Spinal cord (tissue), 10 donors: ENCODE measurements at places on chromosomes 5 and 9.

DNA sequence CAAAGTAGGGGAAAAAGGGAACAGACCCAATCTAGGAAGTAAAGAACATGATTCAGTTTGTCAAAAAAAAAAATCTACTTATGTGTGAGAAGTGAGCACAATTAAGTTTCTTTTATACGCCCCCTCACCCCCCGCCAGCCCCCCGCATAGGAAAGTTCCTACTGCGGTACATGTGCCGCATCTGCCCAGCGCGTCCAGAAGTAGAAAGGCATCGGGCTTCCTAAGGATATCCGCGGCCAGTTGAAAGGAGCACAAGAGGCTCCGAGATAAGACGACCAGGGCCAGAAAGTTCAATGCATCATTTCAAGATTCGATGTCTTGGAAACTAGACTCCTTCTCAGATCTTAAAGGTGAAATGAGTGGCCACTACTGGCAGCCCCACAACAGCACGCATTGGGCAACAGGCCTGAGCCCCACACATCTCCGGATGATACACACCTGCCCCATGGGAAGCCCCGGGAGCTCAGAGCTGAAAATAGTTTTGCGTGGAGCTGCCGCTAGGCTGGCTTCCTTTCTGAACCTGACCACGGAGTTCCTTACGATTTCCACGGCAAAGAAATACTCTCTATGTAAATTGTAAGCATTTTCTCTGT is 203.9 kb downstream of the RAB3C start:
- no peak overlapping the region for H3K27ac ChIP-seq
- no peak for DNase-seq
- no peaks in the 10 kb centered on the region for H3K27me3 ChIP-seq
- no peaks in the 10 kb centered on the region for H3K36me3 ChIP-seq
- peaks cover 7% of the 10 kb centered on the region for H3K4me1 ChIP-seq
- H3K4me3 ChIP-seq: no peak overlapping the region

DNA sequence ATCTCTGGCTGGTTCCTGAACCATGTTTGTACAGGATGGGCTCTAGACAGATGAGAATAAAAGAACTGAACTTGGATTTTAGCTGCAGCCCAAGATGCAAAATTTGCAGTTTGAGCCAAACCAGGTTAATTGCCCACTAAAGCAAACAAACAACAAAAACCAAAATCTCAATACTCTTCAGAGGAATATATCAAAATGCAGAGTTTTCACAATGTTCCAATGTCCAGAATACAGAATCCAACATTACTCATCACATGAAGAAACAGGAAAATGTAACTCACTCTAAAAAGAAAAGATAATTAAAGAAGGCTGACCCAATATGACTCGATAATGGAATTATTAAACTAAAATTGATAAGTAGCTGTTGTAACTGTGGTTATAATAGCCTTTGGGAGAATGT is 20.4 kb downstream of the FOXI1 start:
- no peak overlapping the region for H3K27ac ChIP-seq
- no peaks in the 10 kb centered on the region for H3K4me1 ChIP-seq
- no peak for DNase-seq
- H3K4me3 ChIP-seq: no peak overlapping the region

- no peaks in the 10 kb centered on the region for H3K36me3 ChIP-seq
- peaks cover 6% of the 10 kb centered on the region for H3K4me1 ChIP-seq
- DNase-seq: no peak
- no peaks in the 10 kb centered on the region for H3K27me3 ChIP-seq
Measured at GRCh38 chr5:137286025-137286610, 213.0 kb downstream of the SPOCK1 start.

DNA sequence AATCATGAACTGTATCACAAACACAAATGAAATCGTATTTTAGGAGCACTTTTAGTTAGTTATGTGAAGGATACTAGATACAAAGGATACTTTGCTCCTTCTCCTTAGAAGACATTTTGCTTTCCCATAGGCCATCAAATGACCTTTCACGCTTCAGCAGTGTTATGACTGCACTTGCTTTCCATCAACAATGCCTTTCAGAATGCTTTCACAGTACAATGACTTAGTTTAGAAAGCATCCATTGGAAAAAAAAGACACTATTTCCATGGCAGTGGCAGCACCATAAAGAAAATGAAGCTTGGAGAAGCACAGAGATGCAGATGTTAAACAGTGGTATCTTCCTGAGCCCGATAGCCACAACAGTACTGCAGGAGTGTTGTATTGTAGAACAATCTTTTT is 203.9 kb downstream of the PCSK1 start:
- DNase-seq: peak; percentile 2
- H3K36me3 ChIP-seq: no peaks in the 10 kb centered on the region
- no peaks in the 10 kb centered on the region for H3K27me3 ChIP-seq
- H3K4me3 ChIP-seq: no peak overlapping the region
- no peaks in the 10 kb centered on the region for H3K4me1 ChIP-seq

DNA sequence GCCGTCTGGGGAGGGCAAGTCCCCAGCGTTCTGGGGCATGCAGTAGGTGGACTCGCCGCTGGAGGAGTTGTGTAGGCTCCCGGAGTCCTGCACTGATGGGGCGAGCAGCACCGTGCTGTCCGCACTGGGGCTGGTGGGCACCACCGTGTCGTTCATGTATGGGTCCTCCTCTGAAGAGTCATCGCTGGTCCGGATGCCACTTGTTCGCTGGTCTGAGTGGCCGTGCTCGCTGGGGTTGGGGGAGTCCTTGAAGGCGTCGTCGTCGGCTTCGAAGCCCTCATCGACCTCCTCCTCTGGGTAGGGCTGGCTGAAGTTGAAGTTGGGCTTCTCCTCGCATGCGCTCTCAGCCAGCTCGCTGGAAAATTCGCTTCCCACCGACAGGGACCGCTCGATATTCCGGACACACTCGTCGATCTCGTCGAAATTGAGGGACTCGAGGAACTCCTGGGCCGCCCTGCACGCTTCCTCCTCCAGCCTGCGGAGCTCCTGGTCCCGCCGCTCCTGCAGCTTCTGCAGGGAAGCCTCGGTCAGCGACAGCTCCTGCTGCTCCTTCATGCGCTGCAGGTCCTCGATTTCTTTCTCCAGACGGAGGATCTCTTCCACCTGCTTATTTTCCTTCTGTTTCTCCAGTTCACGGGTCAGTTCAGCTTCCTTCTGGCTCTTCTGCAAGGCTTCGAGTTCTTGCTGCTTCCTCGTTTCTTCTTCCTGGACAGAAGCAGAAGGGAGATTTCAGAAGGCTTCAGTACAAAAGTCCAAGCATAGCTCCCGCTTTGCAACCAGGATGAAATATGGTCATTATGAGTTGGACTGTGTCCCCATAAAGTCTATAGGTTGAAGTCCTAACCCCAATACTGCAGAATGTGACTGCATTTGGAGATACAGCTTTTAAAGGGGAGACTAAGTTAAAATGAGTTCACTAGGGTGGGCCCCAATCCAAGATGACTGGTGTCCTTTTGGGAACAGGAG is 84.6 kb upstream of the RETREG1 start:
- H3K36me3 ChIP-seq: peaks cover 49% of the 10 kb centered on the region
- no peak for DNase-seq
- H3K4me1 ChIP-seq: no peaks in the 10 kb centered on the region
- no peak overlapping the region for H3K27ac ChIP-seq
- no peaks in the 10 kb centered on the region for H3K27me3 ChIP-seq

DNA sequence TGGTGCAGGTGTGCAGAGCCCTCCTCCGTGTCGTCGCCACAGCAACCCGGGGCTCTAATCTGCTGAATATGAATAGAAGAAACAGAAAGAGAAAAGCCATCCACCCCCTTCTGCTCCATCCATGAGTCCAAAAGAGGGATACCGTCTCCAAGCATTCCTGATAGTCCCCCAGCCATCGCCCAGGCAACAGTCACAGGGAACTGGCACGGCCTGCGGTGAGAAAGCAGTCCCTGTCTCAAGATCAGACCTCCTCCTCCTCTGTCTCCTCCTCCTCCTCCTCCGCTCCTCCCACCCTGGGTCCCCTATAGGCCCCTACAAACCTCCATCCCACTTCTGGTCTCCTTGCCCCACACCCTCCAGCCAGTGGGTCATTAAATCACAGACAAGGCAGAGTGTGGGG is 308.1 kb upstream of the MPDZ start:
- DNase-seq: no peak
- H3K27ac ChIP-seq: peak overlapping the region; percentile 86
- H3K4me3 ChIP-seq: peak overlapping the region; percentile 16
- H3K4me1 ChIP-seq: peaks cover 13% of the 10 kb centered on the region
- H3K27me3 ChIP-seq: no peaks in the 10 kb centered on the region

DNA sequence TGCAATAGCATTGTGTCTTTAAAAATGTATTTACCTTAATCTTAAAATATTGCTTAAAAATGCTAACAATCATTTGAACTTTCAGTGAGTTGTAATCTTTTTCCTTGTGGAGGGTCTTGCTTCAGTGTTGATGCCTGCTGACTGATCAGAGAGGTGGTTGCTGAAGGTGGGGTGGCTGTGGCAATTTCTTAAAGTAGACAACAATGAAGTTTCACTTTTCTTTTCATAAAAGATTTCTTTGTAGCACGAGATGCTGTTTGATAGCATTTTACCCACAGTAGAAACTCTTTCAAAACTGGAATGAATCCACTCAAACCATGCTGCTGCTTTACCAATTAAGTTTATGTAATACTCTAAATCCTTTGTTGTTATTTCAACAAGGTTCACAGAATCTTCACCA is 50.8 kb downstream of the NR3C1 start:
- H3K4me3 ChIP-seq: no peak overlapping the region
- no peaks in the 10 kb centered on the region for H3K27me3 ChIP-seq
- H3K4me1 ChIP-seq: peaks cover 5% of the 10 kb centered on the region
- H3K36me3 ChIP-seq: no peaks in the 10 kb centered on the region
- no peak overlapping the region for H3K27ac ChIP-seq

DNA sequence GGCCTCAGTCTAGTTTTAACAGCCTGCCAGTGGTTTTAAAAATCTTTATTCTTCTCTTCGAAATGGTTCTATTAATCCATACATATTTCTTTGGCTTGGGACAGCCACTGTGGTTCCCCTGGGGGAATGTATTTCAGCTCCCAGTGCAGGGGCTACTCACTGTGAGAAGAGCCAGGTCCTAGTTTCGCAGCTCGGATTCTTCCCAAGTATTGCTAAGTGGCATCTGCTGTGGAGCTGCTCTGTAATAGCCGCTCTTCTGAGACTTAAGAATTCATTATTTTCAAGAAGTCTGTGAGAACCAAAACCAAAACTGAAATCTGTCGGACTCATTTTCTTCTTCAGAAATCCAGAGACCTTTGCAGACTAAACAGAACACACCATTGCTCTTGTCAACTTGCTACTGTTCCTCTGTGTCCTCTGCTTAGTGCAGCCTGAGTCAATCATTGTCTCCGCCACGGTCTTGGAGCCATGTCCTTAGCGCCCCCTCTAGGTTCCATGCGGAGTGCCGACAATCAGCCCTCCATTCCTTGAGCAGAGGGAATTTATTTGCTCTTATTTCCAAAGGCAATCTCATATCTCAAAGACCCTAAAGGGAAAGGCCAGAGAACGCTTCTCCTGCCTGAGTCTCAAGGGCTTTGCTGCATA is 478.2 kb downstream of the SPATA31D1 start:
- no peaks in the 10 kb centered on the region for H3K36me3 ChIP-seq
- no peaks in the 10 kb centered on the region for H3K4me1 ChIP-seq
- H3K27me3 ChIP-seq: no peaks in the 10 kb centered on the region
- H3K27ac ChIP-seq: no peak overlapping the region
- H3K4me3 ChIP-seq: no peak overlapping the region
- DNase-seq: no peak

GRCh38 chr5:5278815-5279381 is 138.8 kb downstream of the ADAMTS16 start:
- no peak overlapping the region for H3K27ac ChIP-seq
- H3K36me3 ChIP-seq: no peaks in the 10 kb centered on the region
- no peak overlapping the region for H3K4me3 ChIP-seq
- no peak for DNase-seq
- peaks cover 3% of the 10 kb centered on the region for H3K4me1 ChIP-seq

DNA sequence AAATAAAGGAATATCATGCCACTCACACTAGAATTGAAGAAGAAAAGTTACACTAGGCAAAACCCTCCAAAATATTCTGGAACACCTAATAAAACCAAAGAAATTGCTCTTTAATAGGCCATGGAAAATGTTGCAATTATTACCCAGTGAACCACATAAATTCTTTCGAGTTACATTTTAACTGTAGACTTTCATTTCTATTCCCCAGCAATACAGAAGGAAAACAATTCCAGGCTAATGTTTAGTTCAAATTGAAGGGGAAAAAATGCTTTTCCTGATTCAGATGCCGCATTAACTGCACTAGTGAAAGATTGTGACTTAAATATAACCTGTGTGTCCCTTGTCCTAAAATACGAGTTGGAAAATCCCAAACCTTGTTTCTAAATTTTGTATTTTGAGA is 439.3 kb upstream of the ADAMTS16 start:
- H3K4me1 ChIP-seq: no peaks in the 10 kb centered on the region
- H3K36me3 ChIP-seq: no peaks in the 10 kb centered on the region
- no peak for DNase-seq
- H3K27me3 ChIP-seq: no peaks in the 10 kb centered on the region

DNA sequence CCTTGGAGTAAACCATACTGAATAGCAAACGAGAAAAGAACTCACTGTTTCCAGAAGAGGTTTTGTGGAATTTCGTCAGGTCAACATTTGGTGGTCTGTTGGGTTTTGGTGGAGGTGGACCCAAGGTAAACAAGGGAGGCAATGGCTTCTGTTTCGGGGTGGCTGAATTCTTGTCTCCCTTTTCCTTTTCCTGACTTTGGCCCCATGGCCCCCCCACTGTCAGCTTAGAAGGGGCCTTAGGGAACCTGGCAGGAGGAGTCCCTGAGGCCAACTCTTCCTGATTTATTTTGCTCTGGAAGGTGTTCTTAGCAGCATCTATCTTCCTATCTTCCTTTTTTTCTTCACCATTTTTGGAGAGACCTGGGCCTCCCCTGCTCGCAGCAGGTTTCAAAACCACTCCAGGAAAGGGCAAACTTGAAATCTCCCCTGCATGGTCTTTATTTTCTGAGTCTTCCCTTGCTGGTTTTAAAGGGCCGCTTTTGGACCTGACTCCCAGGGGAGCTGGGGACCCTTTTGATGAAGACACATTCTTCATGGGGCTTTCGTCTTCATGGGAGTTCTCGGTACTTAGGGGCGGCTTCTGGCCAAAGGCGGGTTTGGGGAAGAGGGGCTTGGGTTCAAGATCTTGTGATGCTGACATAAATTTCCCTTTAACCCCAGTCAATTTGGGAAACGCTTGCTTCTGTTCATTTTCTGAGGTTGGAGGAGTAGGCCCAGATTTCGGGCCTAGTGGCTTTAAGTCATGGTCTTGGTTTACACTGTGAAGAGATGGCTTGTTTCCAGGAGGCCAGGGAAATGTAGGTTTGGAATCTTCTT is 17.4 kb downstream of the FYB1 start:
- H3K4me1 ChIP-seq: no peaks in the 10 kb centered on the region
- no peak for DNase-seq
- no peak overlapping the region for H3K4me3 ChIP-seq

GRCh38 chr5:76379316-76379715 is 23.8 kb upstream of the IQGAP2 start:
- H3K27ac ChIP-seq: no peak overlapping the region
- H3K36me3 ChIP-seq: no peaks in the 10 kb centered on the region
- no peak for DNase-seq
- H3K4me3 ChIP-seq: no peak overlapping the region

GRCh38 chr5:93225748-93226147 is 355.3 kb downstream of the NR2F1-AS1 start:
- no peak overlapping the region for H3K4me3 ChIP-seq
- no peaks in the 10 kb centered on the region for H3K36me3 ChIP-seq
- no peaks in the 10 kb centered on the region for H3K4me1 ChIP-seq
- H3K27me3 ChIP-seq: no peaks in the 10 kb centered on the region
- H3K27ac ChIP-seq: peak overlapping the region; percentile 15
- DNase-seq: no peak

- no peak for DNase-seq
- H3K4me3 ChIP-seq: no peak overlapping the region
- H3K27me3 ChIP-seq: no peaks in the 10 kb centered on the region
- no peaks in the 10 kb centered on the region for H3K4me1 ChIP-seq
- no peaks in the 10 kb centered on the region for H3K36me3 ChIP-seq
Measured at GRCh38 chr9:16970321-16970720, 99.9 kb upstream of the BNC2 start.
